ENCODE measurements at places on chromosomes 7 and 10. TPM values are rescaled to one million over a fixed set of nuclear protein-coding genes. Genes with fewer than 3 reads are reported as not detected.

GRCh38 chr7:85102813-85103350 is 84.0 kb downstream of the SEMA3D start:
- no peak for DNase-seq

- DNase-seq = no peak
Observed at GRCh38 chr7:157929671-157930070, 592.9 kb downstream of the DNAJB6 start.

Gene KIF20B
- 11.8 TPM for total RNA-seq

DNA sequence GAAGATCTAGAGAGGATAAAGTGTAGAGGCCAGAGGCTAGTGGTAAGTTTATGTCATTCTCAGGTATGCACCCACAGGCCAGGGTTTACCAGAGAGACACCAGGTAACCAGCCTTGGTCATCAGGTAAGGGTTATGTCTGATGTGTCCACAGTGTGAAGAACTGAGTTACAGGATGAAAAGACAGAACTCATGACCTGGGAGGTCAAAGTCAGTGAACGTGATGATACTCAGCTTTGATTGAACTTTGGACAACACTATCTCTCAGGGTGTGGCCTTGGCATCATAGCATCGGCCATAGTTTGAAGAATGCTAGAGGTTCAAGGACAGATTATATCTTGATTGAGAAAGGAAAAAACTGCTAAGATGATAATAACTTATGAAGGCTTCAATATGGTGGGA is 37.5 kb downstream of the MGAM start:
- DNase-seq = no peak
